ENCODE measurements at places on chromosomes 2 and 18.

DNA sequence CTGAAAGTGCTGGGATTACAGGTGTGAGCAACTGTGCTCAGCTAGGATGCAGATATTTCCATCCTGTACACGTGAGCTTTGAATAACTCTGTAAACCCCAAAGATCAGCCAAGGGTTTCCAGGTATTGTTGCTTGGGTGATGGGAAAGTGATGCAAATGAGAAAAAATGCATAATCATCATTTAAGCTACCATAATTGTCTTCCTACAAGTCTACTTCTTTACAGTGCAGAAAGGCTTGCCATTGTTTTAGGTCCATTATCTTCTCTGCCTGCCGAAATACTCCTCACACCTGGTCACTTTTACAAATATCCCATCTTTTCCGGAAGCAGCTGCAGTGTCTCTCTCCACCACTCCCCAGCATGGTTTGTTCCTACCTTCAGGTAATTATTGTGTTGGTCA, 259.8 kb upstream of the CCDC68 start:
- H3K36me3 ChIP-seq = no peaks in the 10 kb centered on the region
- DNase-seq = no peak
- H3K27ac ChIP-seq = no peak overlapping the region
- peaks cover 8% of the 10 kb centered on the region for H3K27me3 ChIP-seq
- H3K4me3 ChIP-seq = no peak overlapping the region
- no peaks in the 10 kb centered on the region for H3K4me1 ChIP-seq

GRCh38 chr2:218691234-218691633, 19.3 kb downstream of the STK36 start:
- no peak for DNase-seq
- H3K27ac ChIP-seq = no peak overlapping the region

GRCh38 chr2:131567891-131568290, 40.2 kb downstream of the CCDC74A start:
- H3K27me3 ChIP-seq = peaks cover 34% of the 10 kb centered on the region
- no peaks in the 10 kb centered on the region for H3K36me3 ChIP-seq
- no peak for DNase-seq
- H3K27ac ChIP-seq = no peak overlapping the region

GRCh38 chr2:75545922-75546321, 14.8 kb downstream of the EVA1A start:
- peaks cover 66% of the 10 kb centered on the region for H3K27me3 ChIP-seq
- no peaks in the 10 kb centered on the region for H3K36me3 ChIP-seq
- no peak overlapping the region for H3K27ac ChIP-seq
- H3K4me3 ChIP-seq = no peak overlapping the region

- H3K36me3 ChIP-seq = no peaks in the 10 kb centered on the region
- H3K27me3 ChIP-seq = no peaks in the 10 kb centered on the region
- H3K4me3 ChIP-seq = no peak overlapping the region
- H3K27ac ChIP-seq = no peak overlapping the region
These were observed 417.5 kb downstream of the NUP35 start for GRCh38 chr2:183541766-183542165.

DNA sequence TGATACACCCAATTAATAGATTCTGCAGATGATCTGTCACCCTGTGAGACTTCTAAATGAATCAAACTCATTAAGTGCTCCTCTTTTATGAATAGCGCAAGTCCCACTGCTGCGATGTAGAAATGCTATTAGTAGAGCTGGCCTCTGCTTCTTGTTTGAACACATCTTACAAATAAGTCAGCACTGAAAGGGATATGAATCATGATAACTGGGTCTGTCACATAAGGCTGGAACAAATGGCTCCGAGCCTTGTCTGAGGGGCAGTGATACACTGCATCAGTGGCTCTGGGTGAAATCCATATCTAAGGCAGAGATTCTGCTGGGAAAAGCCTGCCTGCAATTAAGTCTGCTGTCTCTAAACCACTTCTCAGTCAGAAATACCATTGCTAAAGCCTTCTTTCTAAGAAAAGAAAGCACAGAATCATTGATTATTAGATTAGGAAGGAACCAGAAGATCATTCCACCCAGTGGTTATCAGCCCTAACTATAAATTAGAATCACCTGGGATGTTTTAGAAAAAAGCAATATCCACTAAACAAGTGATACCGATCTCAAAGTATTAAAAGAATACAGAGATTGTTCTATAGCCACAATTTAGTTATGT, 75.2 kb downstream of the SLC5A7 start:
- no peaks in the 10 kb centered on the region for H3K4me1 ChIP-seq
- no peak for DNase-seq
- H3K36me3 ChIP-seq = no peaks in the 10 kb centered on the region
- H3K4me3 ChIP-seq = no peak overlapping the region

GRCh38 chr2:26745609-26746327, 18.3 kb upstream of the SLC35F6 start:
- no peak overlapping the region for H3K27ac ChIP-seq
- DNase-seq = peak; percentile 85
- peaks cover 5% of the 10 kb centered on the region for H3K36me3 ChIP-seq
- H3K27me3 ChIP-seq = peaks cover 14% of the 10 kb centered on the region

- H3K4me1 ChIP-seq = peaks cover 15% of the 10 kb centered on the region
- no peak overlapping the region for H3K27ac ChIP-seq
- DNase-seq = no peak
- no peaks in the 10 kb centered on the region for H3K27me3 ChIP-seq
These were observed 4.1 kb upstream of the PTPN18 start for GRCh38 chr2:130351711-130352110.

DNA sequence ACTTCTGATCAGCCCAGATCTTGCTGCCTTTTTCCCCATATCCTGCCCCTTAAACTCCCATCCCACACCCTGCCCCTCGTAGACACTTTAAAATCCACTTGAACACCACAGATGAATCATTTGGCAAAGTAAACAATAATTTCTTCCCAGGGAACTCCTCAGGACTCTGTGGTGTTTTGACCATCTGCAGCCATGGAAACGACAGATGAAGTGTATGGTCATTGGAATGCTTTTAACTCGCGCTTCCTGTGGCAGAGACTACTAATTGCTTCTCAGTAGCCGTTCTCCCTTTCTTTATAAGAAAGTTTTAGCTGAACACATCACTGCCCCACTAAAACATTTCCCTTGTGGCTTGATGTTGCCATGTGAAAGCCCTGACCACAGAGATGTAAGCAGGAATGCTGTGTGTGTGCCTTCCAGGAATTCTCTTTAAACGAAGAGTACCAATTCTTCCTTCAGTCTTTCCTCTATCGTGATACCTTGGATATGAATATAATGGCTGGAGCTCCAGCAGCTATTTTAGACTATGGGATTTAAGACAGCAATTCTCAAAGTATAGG, 92.7 kb upstream of the PARD3B start:
- peaks cover 33% of the 10 kb centered on the region for H3K4me1 ChIP-seq
- DNase-seq = peak; percentile 63
- no peaks in the 10 kb centered on the region for H3K27me3 ChIP-seq
- H3K36me3 ChIP-seq = no peaks in the 10 kb centered on the region

- peaks cover 12% of the 10 kb centered on the region for H3K4me1 ChIP-seq
- no peaks in the 10 kb centered on the region for H3K36me3 ChIP-seq
- peaks cover 42% of the 10 kb centered on the region for H3K27me3 ChIP-seq
- no peak for DNase-seq
- H3K27ac ChIP-seq = no peak overlapping the region
These were observed 19.2 kb downstream of the KCNF1 start for GRCh38 chr2:10930721-10931516.

DNA sequence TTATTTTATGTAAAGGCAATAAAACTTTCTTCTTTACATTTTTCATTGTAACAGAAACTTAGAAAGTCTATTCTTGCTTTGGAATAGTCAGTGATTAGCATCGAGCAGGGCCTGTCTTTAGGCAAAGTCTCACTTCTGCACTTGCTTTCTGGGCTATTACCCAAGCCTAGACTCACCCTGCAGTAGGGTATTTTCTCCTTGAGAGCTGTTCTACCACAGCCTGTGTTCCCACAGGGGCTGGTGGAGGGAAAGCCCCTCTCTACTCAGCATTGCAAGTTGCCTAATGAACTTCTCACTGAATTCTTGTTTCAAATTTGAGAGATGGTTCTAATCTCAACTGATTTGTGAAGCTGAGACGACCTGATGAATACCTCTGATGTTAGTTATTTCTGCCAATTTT, 111.7 kb upstream of the KLHL14 start:
- H3K27ac ChIP-seq = no peak overlapping the region
- no peaks in the 10 kb centered on the region for H3K4me1 ChIP-seq
- no peaks in the 10 kb centered on the region for H3K36me3 ChIP-seq
- no peak for DNase-seq

- peak overlapping the region; percentile 86 for H3K4me3 ChIP-seq
- no peaks in the 10 kb centered on the region for H3K27me3 ChIP-seq
- DNase-seq = no peak
These were observed 2.4 kb downstream of the HNRNPLL start for GRCh38 chr2:38600242-38600891.

- DNase-seq = peak; percentile 32
- H3K4me3 ChIP-seq = no peak overlapping the region
- H3K27ac ChIP-seq = peak overlapping the region; percentile 67
These were observed 37.2 kb downstream of the CASP10 start for GRCh38 chr2:201220102-201220570.

GRCh38 chr18:73785300-73785699, 362.3 kb downstream of the FBXO15 start:
- H3K36me3 ChIP-seq = no peaks in the 10 kb centered on the region
- H3K4me1 ChIP-seq = no peaks in the 10 kb centered on the region
- H3K27ac ChIP-seq = no peak overlapping the region
- no peak overlapping the region for H3K4me3 ChIP-seq
- H3K27me3 ChIP-seq = no peaks in the 10 kb centered on the region
- no peak for DNase-seq

GRCh38 chr18:36158266-36158867, 28.7 kb downstream of the ELP2 start:
- H3K4me3 ChIP-seq = no peak overlapping the region
- H3K27me3 ChIP-seq = no peaks in the 10 kb centered on the region
- H3K4me1 ChIP-seq = no peaks in the 10 kb centered on the region
- H3K36me3 ChIP-seq = peaks cover 13% of the 10 kb centered on the region

DNA sequence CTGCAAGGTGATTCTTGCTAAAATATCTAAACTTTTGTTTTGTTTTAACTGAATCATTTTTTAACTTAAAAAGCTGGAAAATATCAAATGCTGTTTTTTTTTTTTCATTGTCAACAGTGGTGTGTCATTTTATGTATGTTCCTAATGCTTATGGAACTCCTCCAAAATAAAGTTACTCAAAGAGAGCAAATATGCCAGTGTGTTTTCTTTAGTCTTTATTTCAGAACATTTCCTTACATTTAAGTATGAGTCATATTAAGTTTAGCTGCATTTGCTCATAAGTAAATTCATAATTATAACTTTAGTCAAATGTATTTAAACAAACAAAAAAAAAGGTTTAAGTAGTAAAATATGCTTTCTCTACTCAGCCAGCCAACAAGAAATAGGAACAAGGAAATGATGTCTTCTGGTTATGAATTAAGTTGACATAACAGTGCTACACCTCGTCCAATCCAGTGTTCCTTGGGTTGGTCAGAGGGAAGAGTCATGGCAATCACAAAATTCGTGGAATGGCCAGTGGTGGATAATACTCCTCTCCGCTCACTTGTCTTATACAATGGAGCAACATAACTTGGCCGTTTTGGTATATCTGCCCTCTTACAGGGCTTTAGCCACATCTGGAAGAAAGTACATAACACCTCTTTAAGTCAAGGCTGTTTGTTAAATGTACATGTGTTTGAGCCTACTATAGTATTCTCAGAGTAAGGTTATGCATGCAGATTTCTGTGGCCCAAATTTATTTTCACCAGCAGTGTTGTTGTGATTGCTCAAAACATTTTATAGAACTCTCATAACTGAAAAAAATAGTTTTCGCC, 80.7 kb downstream of the SLC39A10 start:
- H3K4me1 ChIP-seq = no peaks in the 10 kb centered on the region
- no peaks in the 10 kb centered on the region for H3K27me3 ChIP-seq
- no peak overlapping the region for H3K4me3 ChIP-seq
- DNase-seq = no peak

- no peaks in the 10 kb centered on the region for H3K4me1 ChIP-seq
- no peak overlapping the region for H3K4me3 ChIP-seq
- H3K27ac ChIP-seq = no peak overlapping the region
- H3K27me3 ChIP-seq = peaks cover 28% of the 10 kb centered on the region
These were observed 116.4 kb downstream of the ZNF521 start for GRCh38 chr18:25235401-25236042.

DNA sequence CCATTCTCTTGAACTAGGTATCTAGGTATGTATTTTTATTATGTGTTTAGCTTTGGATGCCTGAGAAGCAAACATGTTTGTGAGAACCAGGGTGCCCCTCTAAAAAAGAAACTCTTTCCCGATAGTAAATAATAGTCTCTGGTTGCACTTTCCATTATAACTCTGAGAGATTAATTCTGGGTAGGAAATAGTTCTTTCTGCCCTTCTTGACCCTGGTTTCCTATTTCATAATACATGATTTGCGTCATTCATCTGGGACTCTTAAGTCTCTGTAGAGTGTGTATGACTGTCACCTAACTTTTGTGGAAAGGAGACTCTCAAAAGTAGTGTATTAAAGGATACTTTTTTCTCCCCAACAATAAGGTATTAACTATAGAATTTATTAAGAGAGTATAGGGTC, 31.5 kb downstream of the ACSL3 start:
- DNase-seq = no peak
- H3K4me3 ChIP-seq = peak overlapping the region; percentile 26
- H3K27me3 ChIP-seq = no peaks in the 10 kb centered on the region

DNA sequence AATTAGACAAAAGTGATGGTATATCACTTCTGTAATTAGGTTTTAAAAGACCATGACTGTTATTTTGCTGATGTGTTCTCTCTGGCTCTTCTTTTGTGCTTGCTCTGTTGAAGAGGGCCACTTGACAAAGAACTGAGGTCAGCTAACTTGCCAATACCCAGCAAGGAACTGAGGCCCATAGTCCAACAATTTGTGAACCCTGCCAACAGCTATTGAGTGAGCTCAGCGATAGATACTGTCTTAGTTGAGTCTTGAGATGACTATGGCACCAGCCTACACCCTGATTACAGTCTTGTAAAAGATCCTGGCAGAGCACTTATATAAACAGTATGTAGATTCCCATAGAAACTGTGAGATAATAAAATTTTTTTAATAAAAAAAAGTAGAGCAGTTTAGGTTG, 103.0 kb downstream of the BMPR2 start:
- DNase-seq = no peak
- no peak overlapping the region for H3K27ac ChIP-seq
- no peaks in the 10 kb centered on the region for H3K4me1 ChIP-seq
- no peak overlapping the region for H3K4me3 ChIP-seq

DNA sequence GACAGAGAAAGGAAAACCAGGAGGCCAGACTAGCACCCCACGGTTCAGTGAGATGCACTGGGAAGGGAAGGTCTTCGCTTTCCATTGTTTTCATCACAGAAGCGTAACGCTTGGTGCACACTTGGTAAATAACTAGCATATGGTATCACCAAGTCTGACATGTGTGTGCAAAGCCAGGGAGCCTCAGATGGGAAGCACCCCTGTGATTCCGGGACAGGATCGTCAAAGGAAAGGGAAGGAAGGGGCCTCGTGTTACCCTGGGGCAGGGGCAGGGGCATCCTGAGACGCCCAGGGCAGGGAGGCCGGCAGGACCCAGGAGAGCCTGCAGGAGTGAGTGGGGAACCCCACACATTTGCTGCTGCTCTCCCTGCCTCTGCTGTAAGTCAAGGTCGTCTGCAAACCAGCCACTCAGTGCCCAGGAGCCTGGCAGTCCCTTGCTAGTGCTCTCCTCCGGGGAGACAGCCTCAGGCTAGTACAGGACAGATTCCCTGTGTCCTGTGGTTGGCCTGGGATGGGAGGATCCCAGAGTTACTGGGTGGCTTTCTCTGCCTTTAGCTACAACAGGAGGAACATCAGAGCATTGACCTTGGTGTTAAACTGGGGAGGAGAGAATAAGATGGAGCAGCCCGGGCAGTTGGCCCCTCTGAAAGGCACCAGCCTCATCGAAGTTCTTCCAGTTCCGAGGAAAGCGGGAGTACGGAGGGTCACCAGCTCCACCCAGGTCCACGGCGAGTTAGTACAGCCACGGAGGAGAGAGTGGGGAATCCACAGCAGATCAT, 192.5 kb downstream of the NDUFA10 start:
- no peaks in the 10 kb centered on the region for H3K4me1 ChIP-seq
- H3K4me3 ChIP-seq = no peak overlapping the region
- H3K36me3 ChIP-seq = no peaks in the 10 kb centered on the region
- DNase-seq = no peak
